NCI-H774 (cell line): ENCODE measurements at places on chromosomes 6 and 20.

- DNase-seq: no peak
Observed at GRCh38 chr6:106770081-106770480, 140.7 kb downstream of the QRSL1 start.

- DNase-seq: no peak
Observed at GRCh38 chr6:47743744-47744143, 38.1 kb upstream of the OPN5 start.

DNA sequence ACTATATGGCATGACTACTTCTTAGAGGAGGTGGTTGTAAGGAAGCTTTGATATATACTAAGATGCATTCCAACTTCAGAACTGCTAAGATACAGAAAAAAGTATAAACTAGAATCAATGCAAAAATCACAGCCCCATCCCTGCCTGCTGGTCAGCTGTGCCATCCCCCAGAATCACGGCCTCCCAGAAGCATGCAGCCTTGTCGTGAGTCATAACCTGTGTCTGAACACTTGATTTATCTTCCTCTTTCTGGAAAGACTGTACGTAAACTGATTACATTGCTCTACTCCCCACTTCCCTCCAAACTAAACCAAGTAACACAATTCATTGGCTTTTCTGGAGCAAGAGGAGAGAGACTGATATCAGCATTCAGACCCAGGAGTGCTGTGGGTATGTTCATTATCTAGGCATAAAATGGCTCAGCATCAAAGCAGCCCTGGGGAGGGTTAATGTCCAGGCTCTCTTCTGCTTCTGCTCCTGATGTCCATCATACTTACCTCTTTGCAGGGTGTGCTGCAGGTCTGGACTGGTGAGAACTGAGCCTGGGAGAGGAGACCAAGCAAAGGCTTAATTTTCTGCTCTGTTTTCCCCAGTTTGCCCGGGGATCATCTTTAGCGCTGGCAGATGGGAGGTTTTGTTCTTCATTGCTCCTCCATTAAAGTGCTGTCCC, 18.4 kb downstream of the SCP2D1 start:
- DNase-seq: no peak

DNA sequence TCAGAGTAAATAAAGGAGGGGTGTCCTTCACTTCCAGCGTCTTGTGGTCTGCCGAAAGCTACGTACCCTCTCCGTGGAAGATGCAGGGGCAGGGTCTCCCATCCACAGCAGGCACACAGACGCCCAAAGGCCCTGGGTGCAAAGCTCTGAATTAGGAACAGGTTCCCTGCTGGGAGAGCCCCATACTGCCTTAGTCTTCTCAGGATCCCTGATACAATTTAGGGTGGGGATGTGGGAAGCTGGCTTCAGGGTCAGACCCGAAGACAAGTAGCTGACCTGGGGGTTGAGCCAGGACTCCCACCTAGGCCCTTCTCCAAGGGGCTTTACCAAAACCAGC, 74.1 kb downstream of the TTLL2 start:
- no peak for DNase-seq

DNA sequence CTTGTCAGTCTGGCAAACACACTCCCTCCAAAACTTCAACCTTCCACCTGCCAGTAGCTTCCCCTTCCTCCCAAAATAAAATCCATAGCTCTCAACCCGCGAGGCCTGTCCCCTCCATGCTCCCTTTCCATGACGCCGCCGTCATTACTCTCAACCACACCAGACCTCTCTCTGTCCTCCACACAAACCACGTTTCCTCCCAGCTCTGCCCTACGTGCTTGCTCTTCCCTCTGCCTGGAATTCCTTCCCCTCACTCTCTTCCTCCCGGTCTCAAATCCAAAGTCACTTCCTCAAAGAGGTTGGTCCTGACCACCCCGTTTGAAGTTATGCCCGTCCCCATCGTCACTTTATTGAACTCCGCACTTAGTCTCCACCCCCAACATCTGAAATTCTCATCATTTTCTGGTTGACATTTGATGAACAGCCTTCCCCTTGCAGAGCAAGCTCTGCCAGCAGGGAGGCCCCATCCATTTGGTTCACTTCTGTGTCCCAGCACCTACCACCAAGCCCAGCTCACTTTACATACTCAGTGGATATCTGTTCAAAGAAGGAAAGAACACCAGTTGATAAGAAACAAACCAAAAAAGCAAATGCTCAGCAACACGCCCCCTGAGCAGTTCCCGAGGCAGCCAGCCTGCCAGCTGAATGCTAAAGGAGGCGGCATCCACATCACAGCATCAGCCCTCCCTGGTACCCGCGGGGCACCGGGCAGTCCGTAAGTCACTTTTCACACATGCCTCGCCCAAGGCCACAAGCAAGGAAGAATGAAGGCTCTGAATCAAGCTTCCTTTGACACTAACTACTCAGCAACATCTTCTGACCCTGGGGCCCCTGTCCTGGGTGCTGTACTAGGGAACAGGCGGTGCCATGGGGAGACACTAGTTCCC, 125.0 kb downstream of the NFATC2 start:
- no peak for DNase-seq
